DMS79 (cell line): ENCODE measurements at places on chromosomes 3 and 15.

GRCh38 chr3:127801731-127802313 lies 20.5 kb downstream of the MGLL start:
- DNase-seq, result no peak

DNA sequence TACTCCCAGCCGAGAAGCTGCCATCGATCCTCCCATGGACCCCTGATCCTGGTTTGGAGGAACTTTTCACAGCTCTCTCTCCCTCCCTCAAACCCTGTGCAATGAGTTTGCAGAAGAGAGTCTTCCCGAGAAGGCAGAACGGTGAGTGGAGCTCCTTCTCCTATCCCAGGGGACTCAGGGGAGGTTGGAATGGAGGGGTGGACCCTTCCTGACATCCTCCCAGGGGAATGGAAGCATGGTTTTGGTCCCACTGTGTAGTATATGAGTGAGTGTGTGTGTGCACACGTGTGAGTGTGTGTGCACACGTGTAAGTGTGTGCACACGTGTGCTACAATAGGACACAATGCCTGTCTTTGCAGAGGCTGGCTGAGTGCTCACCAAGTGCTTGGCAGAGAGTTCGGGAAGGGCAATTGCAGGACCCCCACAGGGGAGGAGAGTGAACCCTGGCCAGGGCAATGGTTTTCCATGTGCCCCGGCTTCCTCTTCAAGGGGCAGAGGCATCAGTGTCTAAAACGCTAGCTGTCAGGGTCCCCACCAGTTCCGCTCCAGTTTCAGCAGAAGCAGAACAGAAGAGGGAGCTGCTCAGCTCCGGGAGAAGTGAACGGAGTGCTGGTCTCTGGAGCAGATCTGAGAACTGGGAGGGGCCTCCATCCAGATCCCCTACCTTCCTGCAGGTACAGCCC lies 13.8 kb upstream of the IL16 start:
- no peak for DNase-seq

GRCh38 chr3:42097566-42097946 lies 6.4 kb downstream of the TRAK1 start:
- no peak for DNase-seq

DNA sequence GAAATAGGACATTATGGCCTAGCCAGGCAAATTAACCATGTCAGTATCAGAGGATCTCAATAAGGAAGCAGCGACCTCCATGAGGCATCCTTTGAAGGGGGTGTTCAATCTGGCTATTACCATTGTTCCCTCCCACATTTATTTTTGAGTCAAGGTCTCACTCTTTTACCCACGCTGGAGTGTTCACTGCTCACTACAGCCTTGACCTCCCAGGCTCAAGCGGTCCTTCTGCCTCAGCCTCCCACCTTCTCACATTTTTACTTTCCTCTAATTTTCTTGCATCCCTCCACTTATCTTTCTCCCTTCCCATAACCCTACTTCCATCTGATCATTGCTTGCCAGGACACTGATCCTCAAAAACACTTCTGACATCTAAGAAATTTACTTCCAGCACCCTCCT lies 654.0 kb upstream of the NR2F2 start:
- no peak for DNase-seq

DNA sequence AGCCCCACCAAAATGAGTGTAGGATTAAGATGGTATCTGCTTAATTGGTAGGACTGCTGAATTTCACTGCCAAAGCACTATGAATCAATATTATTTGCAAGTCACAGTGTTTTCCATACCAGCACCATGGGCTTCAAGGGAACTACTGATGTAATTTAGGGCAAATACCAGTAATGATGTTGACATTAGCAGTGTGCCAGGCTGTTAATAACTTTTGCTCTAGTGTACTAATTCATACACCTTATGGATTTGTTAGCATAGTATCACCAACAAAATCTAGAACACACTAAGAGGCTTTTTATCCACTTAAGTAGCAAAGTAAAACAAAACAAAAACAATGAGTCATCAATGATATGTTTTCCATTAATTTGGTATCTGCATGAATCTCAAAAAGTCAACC lies 888.2 kb downstream of the CADM2 start:
- no peak for DNase-seq

GRCh38 chr15:63811942-63812550 lies 21.7 kb downstream of the HERC1 start:
- DNase-seq, result no peak

DNA sequence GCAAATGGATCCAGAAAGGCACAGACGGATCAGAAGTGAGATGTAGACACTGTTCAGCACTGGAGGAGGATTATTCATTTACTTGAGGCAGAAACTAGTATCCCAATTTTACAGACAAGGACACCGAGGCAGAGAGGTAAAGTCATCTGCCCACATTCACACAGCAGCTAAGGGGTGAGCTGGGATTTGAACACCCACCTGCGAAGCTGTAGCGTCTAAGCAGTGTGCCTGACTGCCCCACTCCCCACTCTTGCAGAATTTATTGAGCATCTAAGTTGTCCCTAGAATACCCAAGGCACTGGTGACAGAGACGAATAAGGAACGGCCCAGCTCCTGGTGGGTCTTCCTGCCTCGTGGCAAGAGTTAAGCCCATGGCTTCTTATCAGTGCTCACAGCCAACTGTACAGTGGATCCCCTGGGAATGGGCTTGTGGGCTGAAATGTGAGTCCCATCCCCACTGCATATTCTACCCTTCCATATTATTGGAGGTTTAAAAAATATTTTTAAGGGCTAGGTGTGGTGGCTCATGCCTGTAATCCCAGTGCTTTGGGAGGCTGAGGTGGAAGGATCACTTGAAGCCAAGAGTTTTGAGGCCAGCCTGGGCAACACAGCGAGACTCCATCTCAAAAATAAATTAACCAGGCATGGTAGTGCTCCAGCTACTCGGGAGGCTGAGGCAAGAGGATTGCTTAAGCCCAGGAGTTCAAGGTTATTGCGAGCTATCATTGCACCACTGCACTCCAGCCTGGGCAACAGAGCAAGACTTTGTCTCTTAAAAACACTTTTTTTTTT lies 77.6 kb downstream of the IQSEC1 start:
- DNase-seq, result no peak

- no peak for DNase-seq
Observed at GRCh38 chr3:107068980-107069379, 308.3 kb upstream of the CCDC54 start.

- peak; percentile 36 for DNase-seq
Observed at GRCh38 chr15:65414841-65415621, 7.7 kb downstream of the IGDCC4 start.

GRCh38 chr3:128973988-128974564 lies 19.8 kb downstream of the CFAP92 start:
- no peak for DNase-seq

GRCh38 chr3:27503526-27503925 lies 19.3 kb upstream of the SLC4A7 start:
- no peak for DNase-seq

- no peak for DNase-seq
Observed at GRCh38 chr3:103388214-103388613, 953.4 kb downstream of the ZPLD1 start.

DNA sequence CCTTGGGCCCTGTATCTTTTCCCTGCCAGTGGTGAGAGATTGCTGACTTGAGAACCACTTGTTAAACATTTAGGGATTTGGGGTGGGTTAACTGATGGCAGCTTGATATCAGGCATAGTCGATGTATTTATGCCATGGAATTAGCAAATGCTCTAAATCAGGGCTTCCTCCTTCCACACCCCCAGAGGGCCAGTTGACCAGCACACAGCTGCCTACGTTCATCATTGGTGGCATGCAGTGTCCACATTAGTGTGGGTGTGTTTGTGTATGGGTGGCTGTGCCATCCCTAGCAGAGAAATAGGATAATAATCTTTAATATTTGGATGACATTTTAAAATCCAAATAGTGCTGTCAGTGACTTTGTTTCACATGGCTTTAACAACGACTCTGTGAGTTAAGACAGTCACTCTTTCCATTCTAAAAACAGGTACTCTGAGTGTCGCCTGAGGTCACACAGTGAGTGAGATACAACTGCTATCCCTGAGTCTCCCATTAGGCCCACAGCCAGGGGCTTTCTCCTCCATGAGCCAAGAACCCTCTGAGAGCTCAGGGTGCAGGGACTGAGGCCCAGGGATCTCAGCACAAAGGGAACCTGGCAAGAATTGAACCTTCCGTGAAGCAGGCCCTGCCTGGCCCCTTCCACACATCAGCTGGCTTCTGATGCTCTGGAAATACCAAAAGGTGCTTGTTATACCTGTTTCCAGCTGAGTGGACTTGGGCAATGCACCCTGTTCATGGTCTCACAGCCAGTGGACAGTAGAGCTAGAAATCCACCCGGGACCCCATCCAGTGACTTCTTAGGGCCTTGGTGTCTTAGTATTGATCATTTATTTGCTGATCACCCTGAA lies 4.3 kb upstream of the LTF start:
- DNase-seq, result no peak

GRCh38 chr3:52099001-52099401 lies 42.6 kb upstream of the DUSP7 start:
- no peak for DNase-seq

DNA sequence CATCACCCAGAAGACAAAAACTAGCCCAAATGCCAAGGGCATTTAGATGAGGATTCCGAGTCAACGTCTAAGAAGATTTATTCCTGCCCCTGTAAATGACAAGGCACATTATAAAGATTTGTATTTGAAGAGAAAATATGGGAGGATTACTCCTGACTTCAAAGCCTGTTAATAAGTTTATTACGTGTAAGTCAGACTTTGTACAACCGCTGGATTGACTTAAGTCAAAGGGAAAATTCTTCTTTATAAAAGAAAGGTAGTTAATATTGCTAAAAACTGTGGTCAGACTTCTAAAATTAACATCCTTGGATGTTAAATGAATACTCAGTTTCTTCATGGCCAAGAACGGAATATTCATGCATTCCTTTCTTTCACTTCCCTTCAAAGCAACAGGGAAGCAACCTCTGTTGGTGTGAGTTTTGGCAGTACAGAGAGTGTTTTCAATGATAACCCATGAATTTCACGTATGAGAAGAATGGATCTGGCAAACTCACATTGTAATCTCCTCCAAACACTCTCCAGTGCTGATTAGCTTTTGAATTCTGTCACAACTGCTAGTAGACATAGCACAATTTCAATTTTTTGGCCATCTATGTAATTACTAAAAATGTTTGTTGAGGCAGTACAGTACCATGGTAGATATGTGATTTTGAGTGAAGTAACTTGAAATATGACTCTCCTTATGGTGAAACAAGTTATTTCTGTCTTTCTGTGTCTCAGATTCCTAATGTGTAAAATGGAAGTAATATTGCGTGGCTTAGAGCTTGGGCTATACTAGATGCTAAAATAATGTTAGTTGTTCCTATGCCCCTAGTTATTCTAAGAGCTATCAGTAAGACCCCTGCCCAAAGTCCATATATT lies 62.0 kb downstream of the PLD1 start:
- DNase-seq, result no peak

GRCh38 chr3:127815001-127815400 lies 7.3 kb downstream of the MGLL start:
- no peak for DNase-seq

- no peak for DNase-seq
Observed at GRCh38 chr15:74201710-74202420, 722 bp downstream of the STRA6 start.

DNA sequence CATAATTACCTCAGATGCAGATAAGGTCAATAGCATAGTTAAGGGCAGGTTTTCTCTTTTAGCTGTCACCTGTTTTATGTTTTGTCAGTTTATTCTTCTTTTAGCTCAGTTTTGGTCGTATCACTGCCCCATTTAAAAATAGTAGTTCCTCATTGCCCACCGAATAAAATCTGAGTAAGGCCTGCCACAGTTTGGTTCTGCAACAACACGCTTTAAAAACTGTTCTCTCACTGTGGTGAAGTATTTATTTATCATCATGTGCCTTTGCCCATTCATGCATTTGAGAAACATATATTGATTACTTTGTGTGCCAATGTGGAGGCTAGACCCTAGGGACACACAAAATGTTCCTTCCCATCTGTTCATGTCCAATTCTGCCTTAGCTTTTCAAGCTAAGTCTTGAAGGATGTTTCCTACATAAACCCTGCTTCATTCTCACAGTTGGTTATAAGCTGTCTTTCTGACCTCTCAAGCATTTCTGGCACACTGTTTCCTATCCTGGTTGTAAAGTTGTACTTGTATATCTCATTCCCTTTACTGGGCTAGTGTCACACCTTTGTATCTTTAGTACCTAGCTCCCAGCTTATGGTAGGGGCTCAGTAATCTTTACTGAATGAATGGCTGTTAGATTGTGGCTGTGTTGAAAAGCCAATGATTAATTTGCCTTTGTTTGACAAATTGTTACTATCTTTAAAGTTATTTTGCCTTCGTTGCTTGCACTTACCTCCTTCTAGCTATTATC lies 23.9 kb downstream of the AKAP13 start:
- no peak for DNase-seq

DNA sequence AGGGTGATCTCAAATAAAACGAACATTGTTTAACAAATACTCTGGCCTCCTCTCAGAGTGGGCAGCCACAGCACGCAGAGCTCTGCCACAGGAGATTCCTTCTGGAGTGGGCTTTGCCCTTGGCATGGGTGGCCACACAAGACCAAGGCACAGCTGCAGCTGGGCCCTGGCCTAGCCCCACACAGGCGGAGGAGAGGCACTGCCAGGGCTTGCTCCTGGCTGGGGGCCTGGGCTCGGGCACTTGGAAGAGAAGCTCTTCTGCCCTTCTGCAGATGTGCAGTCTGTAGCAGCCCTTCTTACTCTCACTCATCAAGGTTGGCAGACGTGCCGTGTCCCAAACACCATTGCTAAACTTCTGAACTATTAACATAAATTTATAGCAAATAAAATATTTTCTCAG lies 67.2 kb downstream of the CRTC3 start:
- DNase-seq, result no peak

DNA sequence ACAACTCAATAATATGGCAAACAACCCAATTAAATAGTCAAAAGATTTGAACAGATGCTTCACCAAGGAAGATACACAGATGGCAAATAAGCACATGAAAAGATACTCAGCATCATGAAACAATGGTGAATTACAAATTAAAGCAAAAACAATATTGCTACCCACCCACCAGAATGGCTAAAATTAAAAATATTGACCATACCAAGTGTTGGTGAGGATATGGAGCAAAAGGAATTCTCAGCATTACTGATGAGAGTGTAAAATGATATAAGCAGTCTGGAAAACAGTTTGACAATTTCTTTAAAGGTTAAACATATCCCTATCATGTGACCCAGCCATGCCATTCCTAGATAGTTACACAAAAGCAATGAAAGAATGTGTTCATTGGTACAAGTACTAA lies 5.7 kb upstream of the PXYLP1 start:
- DNase-seq, result no peak

DNA sequence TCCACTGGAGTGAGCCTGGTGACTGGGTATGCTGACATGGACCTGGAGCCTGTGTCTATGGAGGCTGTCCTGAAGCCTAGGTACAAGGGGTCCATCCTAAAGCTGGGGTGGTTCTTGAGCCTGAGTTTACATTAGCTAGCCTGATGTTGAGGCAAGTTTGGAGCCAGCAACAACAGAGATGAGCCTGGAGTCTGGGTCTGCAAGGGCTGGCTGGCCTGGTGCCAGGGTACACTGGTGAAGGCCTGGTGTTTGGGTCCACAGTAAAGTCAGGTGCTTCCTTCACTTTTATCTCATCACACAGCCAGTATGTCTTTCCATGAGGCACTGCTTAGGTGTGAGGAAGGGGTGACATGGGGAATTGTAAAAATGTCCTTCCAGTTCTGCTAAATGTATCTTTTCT lies 49.5 kb downstream of the TP63 start:
- DNase-seq, result no peak
